ENCODE measurements at places on chromosomes 1 and 21.

- DNase-seq, result no peak
Measured at GRCh38 chr1:36656838-36657237, 174.1 kb upstream of the CSF3R start.

DNA sequence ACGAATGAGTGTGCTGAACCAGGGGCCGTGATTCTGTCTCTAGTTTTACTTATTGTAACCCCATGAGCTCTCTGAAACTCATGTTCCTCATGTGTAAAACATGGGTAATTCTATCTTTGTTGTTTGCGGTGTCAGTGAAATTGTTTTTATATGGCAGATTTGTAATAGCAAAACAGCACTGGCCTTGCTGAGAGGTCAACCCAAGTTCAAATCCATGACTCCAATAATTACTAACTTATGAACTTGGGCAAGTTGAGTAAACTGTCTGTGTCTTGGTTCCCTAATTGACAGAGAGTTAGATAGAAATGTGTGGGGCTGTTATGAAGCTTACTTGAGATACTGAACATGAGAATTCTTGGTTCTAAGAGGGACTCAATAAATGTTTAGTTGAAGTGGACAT, 17.8 kb downstream of the C1orf116 start:
- DNase-seq, result no peak

GRCh38 chr1:177106614-177107365, 57.7 kb downstream of the ASTN1 start:
- no peak for DNase-seq

DNA sequence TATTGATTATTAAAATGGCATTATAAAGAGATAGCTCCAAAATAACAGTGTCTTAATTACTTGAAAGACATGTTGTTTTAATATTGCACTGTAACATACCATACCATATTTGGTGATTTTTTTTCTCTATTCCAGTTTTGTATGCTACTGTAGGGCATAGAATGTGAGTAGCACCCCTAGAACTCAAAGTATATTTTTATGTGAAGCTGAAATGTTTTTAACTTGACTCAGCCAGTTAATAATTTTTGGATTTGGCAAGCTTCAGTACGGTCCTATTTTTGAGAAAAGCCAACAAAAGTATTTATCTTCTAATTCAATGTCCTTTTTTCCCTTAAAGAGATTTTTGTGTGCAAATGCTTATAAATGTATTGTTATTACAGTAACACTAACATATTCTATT, 593.8 kb downstream of the USP25 start:
- no peak for DNase-seq

DNA sequence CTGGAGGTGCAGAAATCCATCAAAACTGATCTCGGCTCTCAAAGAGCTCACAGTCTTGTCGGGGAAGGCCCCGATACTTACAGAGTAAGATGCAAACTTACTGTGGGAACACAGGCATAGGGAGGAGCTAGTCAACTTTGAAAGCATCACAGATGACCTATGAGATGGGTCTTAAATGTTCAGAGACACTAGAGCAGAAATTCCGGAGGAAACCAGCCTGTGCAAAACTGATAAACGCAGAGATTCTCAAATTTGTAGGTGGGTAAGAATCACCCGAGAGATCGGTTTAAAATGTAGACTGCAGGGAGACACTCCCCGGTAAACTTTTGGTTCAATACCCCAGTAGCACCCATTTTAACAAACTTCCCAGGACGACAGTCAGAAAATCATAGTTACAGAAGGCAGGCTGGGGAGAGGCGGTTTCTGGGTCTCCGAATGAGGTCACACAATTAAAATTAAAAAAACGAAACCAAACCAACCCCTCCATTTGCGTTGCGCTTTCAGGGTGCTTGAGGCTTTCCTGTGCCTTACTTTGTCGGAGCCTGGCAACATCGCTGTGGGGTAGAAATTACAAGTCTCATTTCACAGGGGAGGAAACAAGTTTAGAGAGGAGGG, 755 bp upstream of the THRAP3 start:
- peak; percentile 51 for DNase-seq

DNA sequence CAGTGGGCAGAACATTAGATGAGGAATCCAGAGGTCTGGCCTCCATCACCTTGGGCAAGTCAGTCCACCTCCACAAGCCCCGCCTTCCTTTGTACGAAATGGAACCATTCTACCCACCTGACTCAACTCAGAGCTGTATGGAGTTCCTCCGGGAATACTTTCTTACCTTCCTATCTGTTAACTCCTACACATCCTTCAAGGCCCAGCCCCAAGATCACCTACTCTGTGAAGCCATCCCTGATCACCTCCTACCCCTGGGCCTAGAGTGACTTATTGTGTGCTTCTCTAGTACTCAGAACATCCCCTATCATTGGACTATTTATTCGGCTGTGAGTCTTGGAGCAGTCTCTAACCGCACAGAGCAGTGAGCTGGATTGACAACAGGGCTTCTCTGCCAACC, 66.7 kb downstream of the GLIS1 start:
- DNase-seq, result no peak

DNA sequence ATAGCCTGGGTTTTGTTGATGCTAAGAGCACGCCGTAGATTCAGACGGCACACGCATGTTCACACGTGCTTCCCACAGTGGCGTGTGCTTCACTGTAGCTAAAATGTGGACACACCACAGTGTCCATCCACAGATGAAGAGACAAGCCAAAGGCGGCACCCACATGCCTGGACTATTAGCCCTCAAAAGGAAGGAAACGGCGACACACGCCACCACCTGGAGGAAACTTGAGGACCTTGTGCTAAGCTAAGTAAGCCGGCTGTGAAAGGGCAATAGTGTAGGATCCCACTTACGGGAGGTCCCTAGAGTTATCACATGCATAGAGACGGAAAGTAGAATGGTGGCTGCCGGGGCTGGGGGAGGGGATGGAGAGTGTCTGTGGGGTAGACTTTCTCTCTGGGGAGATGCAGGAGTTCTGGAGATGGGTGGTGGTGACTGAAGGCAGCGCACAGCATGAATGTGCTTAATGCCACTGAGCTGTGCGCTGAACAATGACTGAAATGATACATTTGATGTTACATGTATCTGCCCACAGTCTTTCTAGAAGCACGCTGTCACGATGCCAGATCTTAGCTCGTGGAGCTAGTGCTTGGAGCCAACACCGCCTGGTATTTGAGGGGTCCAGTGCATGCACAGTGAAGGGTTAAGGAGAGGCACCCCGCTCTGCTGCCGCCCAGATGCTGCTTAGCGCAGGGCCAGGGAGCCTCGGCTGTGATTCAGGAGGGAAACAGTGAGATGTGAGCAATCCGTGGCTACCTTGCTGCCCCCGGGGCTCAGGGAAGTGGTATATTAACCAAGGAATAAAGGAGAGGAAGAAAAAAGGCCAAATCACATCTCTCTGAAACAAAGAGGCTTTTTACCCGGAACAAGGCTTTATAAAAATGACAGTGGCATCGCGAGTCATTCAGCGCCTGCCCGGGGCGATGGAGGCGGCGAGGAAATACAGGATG, 103.7 kb downstream of the PRDM16 start:
- peak; percentile 22 for DNase-seq

GRCh38 chr21:16571594-16571993, 841.8 kb downstream of the USP25 start:
- no peak for DNase-seq

- DNase-seq, result no peak
Measured at GRCh38 chr1:237763751-237764150, 127.0 kb downstream of the ZP4 start.

GRCh38 chr1:14852291-14852690, 253.8 kb downstream of the KAZN start:
- DNase-seq, result no peak

GRCh38 chr1:88266051-88266450, 418.0 kb upstream of the PKN2 start:
- no peak for DNase-seq

DNA sequence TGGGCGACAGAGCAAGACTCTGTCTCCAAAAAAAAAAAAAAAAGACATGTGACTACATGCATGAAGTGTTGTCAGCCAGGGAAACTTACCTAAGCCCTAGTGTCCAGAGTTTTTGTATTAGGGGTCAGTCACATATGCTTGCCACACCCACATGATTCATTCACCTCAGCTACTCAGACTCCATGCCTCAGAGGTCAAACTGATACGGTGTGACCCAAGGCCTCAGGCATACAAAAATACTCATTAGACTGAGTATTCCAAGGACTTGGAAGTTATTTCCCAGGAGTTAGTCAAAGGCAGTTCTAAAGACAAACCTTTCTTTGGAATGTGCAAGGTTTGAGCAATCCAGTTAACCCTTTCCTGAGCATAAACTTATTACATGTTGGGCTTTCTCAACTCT, 6.3 kb upstream of the TRIM33 start:
- no peak for DNase-seq

GRCh38 chr21:40660461-40660860, 186.5 kb downstream of the DSCAM start:
- DNase-seq, result no peak

GRCh38 chr1:206672844-206673758, 11.6 kb upstream of the MAPKAPK2 start:
- no peak for DNase-seq

DNA sequence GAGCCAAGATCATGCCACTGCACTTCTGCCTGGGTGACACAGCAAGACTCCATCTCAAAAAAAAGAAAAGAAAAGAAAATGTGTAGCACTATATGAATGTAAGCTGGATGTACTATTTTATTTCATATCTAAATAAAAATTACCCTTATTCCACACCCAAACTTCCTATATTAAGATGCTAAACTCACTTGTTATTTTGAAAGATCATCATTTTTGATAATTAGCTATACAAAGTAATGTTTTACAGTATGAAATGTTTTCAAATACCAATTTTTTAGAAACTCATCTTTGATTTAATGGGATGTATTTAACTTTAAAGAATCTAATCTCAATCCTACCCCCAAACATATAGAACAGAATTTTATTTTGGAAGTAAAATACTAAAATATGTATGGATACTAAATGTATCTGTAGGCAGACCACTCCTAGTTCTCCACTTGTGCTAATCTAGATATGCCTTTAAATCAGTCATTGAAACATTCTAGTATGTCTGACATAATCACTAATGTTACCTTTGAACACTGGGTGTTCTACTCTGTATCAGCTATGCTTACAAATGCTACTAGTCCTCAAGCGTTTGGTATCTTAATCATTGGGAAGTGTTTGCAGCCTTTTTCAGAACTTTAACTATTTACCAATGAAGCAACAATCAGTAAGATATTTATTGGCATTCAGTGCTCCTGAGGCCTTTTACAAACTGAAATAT, 12.9 kb downstream of the MIER1 start:
- no peak for DNase-seq

GRCh38 chr21:27246741-27247140, 279.9 kb upstream of the ADAMTS5 start:
- DNase-seq, result peak; percentile 1

DNA sequence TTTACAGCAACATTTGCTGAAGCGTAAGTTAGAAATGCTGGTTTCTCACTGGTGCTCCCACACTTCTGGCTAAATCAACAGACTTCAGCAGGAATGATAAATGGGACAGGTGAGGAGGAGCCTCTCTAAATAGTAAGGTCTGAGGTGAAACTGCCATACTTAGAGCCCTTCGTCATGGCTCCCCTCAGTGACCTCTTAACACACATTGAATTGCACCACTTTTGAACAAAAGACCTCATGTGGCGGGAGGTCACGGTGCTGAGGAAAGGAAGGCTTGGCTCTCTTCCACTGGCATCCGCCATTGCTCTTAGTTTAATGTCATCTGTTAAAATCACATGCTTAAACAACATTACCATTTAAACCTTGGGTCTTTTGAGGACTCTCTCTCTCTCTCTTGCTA, 3.4 kb downstream of the MAP3K7CL start:
- DNase-seq, result no peak

- DNase-seq, result no peak
Measured at GRCh38 chr21:31921079-31921478, 48.3 kb downstream of the HUNK start.

DNA sequence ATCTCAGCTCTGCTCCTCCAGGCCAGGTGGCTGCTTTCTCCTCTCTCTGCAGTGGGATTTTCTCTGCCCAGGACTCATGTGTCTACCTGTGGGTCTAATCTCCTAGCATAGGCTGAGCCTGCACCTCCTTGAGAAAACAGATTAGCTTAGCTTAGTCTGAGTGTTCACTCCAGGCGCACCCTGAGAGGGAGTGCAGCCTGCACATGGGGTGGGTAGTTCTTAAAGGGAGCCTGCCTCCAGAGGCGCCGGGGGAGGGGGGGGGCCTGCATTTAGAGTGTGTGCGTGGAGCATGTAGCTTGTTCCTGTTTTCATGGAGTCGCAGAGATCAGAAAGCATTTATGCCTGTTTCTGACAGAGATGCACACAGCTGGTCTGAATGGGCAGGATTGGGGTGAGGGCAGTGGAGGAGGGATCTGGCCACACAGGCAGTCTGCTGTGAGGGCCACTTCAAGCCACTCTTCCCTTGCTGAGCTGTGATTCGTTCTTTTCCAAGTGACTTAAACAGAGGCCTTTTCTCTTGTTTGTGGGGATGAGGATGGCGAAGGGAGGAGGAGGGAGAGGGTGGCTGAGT, 45.2 kb downstream of the GALNT2 start:
- peak; percentile 40 for DNase-seq

GRCh38 chr1:39576016-39576657, 453 bp downstream of the PABPC4 start:
- DNase-seq, result no peak

Measured in SK-MEL-5 (cell line).